Mesendoderm (in vitro differentiated cells): ENCODE measurements at places on chromosomes 5 and 9.

- DNase-seq, result no peak
Measured at GRCh38 chr5:72145348-72145747, 38.1 kb downstream of the MAP1B start.

GRCh38 chr5:88695232-88695631, 187.8 kb downstream of the MEF2C start:
- DNase-seq, result peak; percentile 24

GRCh38 chr5:57476601-57477056, 6.0 kb downstream of the ACTBL2 start:
- no peak for DNase-seq

- peak; percentile 25 for DNase-seq
Measured at GRCh38 chr5:158451203-158451992, 592.5 kb upstream of the CLINT1 start.

GRCh38 chr5:125725691-125726090, 697.5 kb upstream of the GRAMD2B start:
- DNase-seq, result no peak

DNA sequence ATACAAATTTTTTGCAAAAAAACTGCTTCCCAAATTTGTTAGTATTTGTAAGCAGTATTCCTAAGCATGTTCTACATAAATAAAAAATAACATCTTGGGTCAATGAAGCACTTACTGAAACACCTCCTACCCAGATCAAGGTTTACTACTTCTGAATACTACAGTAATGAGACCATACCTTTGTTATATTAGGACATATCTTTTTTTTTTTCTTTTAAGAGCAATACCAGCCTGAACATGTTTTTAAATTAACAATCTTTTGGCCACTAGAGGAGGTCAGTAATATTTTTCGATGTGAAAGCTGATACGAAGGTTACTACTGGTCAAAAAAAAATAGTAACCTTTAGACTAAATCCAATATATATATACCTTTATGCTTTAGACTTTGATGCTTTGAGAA, 72.7 kb downstream of the CERT1 start:
- no peak for DNase-seq

DNA sequence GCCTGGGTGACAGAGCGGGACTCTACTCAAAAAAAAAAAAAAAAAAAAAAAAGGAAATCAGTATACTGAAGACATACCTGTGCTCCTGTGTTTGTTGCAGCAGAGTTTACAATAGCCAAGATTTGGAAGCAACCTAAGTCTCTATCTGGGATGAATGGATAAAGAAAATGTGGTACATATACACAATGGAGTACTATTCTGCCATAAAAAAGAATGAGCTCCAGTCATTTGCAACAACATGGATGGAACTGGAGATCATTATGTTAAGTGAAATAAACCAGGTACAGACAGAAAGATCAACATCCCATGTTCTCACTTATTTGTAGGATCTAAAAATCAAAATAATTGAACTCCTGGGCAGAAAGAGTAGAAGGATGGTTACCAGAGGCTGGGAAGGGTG, 22.9 kb downstream of the ADAM19 start:
- DNase-seq, result no peak

GRCh38 chr5:10933121-10933520, 172.1 kb upstream of the DAP start:
- DNase-seq, result no peak

- no peak for DNase-seq
Measured at GRCh38 chr5:444226-444625, 1.2 kb downstream of the EXOC3 start.

- DNase-seq, result no peak
Measured at GRCh38 chr9:78938821-78939220, 632.9 kb upstream of the TLE4 start.
